Glomerular endothelial cell (primary cell): ENCODE measurements at places on chromosomes 11 and 22. TPM values are rescaled to one million over a fixed set of nuclear protein-coding genes. Genes with fewer than 3 reads are reported as not detected.

The ARHGAP42 gene
- total RNA-seq, result 11.9 and 12.7 TPM in 2 replicates

DNA sequence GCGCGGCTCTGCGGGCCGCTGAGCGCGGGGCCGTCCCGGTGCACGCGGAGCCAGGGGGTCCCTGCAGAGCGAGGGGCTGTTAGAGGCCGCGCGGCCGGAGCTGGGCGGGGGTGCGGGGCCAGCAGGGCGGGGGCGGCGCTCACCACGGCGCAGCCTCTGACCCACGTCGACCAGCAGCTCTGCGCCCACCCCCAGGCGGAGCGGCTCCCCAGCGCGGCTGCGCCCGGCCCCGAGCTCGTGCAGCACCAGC is 385 bp upstream of the SCO2 start:
- DNase-seq, result no peak

DNA sequence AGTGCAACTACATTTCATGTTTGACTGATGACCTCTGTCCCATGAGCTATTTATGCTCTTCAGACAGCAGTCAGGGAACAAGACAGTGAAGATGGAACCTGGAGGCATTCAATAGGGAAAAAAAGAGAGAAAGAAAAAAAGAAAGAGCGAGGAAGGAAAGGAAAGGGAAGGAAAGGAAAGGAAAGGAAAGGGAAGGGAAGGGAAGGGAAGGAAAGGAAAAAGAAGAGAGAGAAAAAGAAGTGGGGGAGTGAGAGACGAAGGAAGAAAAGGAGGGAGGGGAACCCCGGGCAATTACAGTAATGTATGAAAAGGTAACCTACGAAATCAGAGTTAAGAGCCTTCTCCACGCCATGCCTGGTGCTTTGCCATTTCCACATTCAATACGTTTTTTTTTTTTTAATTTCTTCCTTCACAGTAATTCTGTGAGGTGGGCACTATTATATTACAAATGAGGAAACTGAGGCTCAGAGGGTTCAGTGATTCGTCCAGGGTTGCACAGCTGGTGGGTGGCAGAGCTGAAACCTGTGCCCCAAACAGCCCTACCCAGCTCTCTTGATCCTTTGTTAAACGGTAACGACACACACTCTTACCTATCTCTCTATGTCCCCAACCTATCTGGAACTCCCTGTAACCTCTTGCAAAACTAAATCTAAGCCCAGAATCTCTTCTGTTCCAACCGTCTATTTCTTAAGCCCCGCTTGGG is 39.3 kb downstream of the ETS1 start:
- no peak for DNase-seq

The STARD10 gene
- 22.7 and 37.3 TPM in 2 replicates for total RNA-seq

GRCh38 chr11:121958971-121959325 is 157.1 kb downstream of the BLID start:
- no peak for DNase-seq

- no peak for DNase-seq
These were observed 43.9 kb downstream of the RTN4R start for GRCh38 chr22:20224256-20224626.
